Stimulated activated CD8-positive, alpha-beta memory T cell treated with anti-CD3 and anti-CD28 coated beads, Interleukin-7, amount 100 ng/mL, for 1 hour (primary cell): ENCODE measurements at places on chromosomes 6 and 20.

DNA sequence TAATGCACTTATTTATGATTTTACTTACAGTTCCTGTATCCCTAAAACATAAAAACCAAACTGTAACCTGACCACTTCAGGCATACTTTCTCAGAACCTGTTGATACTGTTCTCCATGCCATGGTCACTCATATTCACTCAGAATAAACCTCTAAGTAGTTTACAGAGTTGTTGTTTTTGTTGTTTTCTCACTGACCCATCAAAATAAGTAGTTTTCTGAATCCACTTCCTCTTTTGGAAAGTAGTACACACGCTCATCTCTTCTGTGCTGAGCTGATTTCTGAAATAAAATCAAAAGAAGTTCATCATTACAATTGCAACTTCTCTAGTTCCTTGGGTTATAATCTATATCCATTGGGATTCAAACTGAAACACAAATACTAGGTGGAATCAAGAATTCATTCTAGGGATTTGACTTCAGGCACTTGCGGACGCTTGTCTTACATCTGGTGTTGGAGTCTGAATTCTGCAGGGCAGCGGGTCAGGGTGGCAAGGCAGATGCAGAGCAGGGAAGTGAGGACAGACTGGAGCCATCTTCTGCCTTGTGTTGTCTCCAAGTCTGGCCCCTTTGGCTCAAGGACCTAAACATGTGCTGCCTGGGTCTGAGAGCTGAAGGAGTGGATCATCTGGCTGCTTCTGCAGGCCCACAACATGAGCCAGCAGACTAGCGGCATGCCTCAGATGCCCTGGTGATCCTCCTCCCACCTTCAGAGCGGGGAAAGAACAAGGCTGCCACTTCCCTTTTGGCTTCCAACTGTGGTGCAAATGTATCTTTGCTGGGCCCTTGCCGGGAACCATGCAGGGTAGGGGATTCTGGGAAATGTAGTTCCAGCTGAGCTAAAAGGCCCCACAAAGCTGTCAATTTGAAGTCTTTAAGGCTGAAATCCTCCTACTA lies 167.9 kb upstream of the MYLIP start:
- no peak for DNase-seq

DNA sequence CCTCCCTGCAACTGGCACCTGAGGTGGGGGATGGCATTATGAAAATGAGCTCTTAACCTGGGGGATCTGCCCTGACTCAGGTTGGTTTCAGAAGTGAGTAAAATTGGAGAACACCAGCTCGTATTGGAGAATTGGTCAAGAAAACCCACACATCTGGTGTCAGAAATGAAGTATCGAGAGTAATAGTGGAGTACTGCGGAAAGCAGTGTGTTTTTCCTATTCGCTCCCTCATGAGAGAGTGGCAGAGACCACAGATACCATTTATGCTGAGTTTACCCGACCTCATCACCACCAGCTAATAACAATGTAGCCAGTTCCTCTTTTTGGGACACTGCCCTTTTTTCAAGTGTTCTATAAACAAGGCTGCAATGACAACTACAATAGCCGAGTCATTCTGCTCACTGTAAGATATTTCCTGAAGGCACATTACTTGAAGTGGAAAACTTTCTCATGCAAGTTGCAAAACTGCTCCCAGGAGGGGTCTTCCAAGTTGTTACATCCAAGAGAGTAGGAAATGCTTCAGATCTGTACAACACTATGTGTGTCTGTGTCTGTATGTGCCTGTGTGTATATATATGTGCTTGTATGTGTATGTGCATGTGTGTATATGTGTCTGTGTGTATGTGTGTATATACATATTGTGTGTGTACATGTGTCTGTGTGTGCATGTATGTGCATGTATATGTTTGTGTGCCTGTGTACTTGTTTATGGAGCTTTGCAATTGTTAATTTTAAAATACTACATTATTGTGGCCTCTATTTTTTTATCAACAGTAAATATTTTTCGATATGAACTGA lies 106.0 kb upstream of the CST7 start:
- no peak for DNase-seq

DNA sequence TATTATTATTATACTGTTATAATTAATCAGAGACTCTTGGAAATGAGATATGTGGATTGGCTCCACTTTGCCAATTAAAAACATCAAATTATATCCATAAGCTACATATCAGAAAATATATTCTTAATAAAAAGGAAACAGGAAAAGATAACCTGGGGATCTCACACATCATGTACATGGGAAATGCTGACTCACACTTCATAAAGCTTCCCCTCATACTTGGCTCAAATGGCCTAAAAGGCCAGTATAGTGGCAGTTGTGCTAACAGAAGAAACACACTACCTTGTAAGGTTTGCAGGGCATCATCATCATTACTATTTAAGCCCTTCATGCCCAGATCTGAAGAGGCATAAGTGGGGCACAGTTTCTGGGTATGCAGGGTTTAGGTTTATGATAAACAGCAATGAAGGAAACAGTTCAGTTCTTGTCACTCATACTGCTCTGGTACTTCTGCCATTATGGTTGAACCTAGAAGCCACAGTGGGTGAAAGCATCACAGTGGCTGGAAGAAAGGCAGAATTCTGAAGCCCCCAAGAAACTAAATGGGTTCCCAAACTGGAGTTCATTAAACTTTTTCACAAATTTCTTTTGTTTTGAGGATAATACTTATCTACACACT lies 60.6 kb downstream of the BTBD9 start:
- no peak for DNase-seq

DNA sequence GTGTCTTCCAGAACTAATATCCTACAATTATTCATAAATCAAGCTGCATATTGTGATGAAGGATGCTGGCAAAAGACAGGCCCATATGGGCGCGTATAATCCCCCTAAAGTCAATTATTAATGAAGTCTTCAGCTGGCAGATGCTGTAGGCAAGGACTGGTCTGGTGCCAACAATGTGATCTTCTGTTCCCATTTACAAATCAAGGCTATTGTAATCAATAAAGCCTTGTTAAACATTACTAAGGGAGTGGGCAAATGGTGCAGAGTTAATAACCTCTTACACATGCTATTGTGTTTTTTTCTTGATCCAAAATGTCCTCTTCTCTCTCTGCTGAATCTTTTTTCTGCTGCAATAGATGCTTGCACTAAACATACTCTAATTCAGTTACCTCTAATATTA lies 119.0 kb downstream of the ALDH8A1 start:
- DNase-seq: no peak

- DNase-seq: no peak
Measured at GRCh38 chr6:72504406-72504805, 117.5 kb upstream of the KCNQ5 start.

- DNase-seq: no peak
Measured at GRCh38 chr6:38804358-38804757, 89.2 kb downstream of the DNAH8 start.

DNA sequence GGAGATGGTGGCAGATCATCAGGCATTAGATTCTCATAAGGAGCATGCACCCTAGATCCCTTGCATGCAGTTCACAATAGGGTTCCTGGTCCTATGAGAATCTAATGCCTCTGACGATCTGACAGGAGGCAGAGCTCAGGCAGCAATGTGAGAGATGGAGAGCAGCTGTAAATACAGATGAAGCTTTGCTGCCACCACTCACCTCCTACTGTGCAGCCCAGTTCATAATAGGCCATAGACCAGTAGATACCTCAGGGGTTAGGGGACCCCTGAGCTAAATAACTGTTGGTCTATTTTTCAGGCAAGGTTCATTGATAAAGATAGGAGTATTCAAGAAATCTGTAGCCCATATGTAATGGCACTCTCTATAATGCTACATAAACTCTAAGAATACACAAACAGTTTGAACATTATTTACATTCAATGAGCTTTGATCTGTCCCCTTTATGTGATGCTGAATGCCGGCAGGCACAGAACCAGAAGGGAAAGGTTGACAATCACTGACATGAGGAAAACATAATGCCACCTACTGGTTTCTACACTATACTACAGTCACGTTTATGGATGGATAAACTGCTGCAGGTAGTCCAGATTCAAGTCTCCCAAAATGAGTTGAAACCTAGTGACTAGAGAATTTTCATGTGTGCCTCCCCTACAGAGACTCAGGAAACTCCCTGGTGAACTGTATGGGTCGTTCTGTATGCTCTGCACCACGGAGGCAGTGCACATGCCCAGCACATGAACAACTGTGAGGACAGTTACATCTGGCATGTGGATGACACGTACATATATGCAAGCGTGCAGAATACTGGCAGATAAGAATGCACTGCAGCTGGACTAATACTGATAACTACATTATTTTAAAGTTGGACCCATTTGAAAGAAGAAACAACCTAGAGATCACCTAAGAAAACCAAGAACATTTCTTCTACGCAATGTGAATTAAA lies 72.0 kb downstream of the DST start:
- DNase-seq: no peak
